ENCODE measurements at places on chromosomes 11 and 22.

- ATAC-seq = no peak
Observed at GRCh38 chr22:35749808-35750207, 32.1 kb downstream of the APOL5 start.

GRCh38 chr22:27682437-27682836 is 119.1 kb downstream of the MN1 start:
- no peak for ATAC-seq

GRCh38 chr11:36131721-36132397 is 157.4 kb downstream of the COMMD9 start:
- no peak for ATAC-seq

- ATAC-seq = peak; percentile 70
Observed at GRCh38 chr11:119509969-119510401, 87.0 kb upstream of the THY1 start.

- peak; percentile 89 for ATAC-seq
Observed at GRCh38 chr11:9263840-9264315, 1.3 kb downstream of the DENND5A start.

DNA sequence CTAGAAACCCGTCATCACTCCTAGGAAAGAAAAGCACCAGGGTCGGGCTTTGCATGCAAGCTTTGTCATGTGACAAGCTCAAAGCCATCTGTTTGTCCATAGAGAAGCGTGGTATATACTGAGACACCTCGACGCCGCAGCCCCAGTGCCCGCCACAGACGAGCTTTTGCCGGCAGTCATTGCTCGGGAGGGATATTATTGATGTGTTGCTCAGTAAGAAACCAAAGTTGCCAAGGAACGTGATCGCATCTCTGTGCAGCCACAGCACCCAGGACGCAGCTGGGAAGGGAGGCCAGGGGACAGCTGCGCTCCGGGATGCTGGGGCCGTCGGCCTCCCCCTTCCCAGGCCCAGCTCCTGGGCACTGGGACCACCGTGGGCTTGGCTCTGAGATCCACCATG is 89.5 kb upstream of the KCNQ1OT1 start:
- ATAC-seq = no peak

DNA sequence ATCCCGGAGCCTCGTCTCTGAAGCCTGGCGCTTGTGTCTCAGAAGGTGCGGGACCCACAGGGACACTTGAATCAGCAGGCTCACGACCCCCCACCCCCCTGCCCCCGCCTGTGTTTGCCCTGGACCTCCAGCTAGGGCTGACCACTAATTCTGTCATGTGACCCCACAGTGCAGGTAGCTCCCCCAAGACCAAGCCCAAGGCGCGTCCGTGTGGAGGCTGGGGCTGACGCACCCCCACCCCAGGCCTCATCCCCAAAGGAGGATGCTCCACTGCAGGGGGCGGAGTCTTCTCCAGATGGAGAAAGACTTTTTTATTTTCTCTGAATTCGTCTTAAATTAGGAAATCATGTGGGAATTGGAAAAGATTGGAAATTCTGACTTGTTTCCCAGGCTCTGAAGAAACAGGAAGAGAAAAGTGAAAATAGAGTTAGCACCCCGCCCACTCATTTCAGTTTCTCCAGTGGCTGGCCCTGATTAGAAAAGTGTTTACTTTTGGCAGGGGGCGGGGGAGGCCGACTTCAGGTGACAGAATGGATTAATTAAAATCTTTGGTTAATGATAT is 1.0 kb upstream of the RELA start:
- peak; percentile 34 for ATAC-seq

DNA sequence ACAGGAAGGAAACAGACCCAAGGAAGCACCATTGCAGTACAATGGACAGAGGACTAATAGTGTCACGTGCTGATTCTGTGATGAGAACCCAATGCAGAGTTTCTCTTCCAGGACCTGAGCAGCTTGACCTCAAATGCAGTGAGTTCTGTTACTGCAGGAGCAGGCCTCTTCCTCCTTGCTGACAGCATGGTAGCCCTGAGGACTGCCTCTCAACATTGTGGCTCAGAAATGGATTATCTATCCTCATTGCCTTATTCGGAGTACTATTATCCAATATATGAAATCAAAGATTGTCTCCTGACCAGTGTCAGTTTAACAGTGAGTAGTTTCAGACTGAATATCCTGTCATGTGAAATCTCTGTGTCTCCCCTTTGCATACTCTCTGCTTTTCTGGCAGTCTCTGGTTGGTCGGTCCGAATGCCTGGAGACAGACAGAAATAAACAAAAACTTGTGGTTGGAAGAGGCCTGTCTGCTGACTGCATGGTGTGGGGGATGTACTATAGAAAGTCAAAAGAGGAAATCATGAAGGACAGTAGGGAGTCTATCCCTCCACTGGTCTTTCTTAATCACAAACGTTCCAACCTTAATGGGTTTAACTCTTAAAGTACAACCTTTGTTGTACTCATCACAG is 6.9 kb upstream of the MS4A14 start:
- no peak for ATAC-seq

DNA sequence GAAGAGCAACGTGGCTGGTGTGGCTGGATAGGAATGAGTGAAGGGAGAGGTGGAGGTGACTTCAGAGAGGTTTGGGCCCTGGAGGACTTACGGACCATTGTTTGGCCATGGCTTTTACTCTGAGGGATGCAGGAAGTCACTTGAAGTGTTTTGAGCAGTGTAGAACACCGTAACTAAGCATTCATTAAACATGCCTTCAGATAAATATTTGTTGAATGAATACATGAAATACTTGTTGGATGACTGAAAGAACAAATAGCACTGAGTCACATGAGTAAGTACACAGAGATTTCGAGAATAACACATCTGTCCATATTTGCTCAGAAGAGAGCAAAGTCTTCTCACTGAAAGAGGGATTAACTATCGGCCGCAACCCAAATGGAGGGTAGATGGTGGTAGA is 182.7 kb upstream of the SNX19 start:
- ATAC-seq = no peak

GRCh38 chr22:45645150-45645525 is 26.5 kb upstream of the ATXN10 start:
- no peak for ATAC-seq

DNA sequence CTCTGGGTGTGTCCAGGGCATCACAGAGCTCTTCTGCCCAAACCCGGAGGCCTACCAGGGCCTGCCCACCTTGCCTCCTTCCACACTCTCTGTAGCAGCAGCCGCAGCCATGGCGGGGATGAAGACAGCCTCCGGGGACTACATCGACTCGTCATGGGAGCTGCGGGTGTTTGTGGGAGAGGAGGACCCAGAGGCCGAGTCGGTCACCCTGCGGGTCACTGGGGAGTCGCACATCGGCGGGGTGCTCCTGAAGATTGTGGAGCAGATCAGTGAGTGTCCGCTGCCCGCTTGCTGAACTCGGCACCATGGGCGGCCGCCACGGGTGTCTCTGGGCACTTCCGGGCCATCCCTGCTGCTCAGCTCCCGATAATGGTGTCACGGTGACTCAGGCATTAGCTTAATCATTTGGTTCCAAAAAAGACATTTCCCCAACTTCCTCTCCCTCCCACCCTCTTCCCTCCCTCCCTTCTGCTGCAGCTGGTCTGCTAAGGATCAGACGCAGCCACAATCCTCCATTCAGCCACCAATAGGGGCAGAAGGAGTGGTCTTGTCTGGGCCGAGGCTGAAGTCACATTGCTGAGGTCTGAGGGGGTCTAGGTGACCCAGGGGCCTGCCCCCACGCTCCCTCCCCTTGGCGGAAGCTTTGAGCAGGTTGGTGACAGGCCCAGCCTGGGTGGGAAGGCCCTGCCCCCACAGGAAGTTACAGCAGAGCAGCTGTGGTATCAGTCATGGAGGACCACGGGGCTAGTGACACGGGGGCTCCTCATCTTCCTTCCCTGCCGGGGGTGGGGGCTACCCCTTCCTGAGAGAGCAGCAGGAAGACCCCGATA is 950 bp downstream of the FERMT3 start:
- ATAC-seq = peak; percentile 85

DNA sequence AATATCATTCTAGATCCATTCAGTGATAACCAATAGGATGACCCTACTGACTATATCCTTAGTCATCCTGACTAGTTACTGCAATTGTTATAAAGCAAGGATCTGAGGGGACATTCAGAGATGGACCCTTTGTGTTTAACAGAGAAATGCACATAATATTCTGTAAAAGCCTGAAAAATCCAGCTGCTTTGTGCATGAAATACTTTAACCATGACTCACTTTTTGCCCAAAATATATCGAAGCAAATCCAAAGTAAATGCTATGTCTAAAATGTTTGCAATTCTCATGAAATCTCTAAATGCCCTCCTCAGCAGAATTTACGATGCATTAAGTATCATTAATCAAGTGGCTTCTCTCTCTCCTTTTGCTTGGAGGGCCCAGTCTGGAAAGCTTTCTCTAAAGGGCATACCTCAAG is 178.8 kb upstream of the MTMR2 start:
- ATAC-seq = no peak

GRCh38 chr11:13376838-13377237 is 86.2 kb downstream of the BTBD10 start:
- no peak for ATAC-seq

DNA sequence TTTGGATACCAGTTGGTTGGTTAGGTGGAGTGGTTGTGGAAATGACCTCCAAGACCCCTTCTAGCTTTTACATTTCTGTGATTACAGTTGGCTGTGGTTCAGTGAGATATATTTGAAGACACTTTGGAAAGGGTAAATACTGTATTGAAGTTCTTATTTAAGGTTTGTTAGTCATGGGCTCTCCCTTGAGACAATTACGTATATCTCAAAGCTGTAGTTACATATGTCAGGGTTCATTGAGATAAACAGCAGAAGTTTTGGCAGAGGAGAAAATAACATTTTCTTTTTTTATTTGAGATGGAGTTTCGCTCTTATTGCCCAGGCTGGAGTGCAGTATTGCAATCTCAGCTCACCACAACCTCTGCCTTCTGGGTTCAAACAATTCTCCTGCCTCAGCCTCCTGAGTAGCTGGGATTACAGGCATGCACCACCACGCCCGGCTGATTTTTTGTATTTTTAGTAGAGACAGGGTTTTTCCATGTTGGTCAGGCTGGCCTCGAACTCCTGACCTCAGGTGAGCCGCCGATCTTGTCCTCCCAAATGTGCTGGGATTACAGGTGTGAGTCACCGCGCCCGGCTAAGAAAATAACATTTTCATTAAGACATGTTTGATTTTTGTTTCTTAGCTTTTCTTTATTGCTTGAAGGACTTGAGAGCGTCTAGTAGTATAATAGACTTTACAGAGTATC is 1.9 kb downstream of the RNF121 start:
- ATAC-seq = no peak

DNA sequence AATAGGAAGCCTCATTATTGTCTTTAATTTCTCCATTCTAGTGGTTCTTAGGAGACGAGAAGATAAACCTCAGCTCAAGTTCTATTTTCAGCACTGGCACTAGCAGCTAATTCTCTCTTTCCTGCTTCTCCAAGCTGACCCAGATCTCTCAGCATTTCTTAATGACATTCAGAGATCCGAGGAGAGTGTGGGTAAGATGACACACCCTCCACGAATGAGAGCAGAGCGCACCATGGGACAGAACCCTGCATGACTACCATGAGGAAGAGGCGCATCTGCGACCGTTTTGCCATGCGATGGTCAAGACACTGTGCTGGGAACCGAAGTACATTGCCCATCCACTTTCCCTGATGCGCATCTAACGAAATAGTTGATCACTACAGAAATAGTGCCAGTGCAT is 241.8 kb downstream of the LARGE1 start:
- no peak for ATAC-seq

- ATAC-seq = peak; percentile 77
Observed at GRCh38 chr11:96293598-96294021, 49.4 kb downstream of the MAML2 start.

- no peak for ATAC-seq
Observed at GRCh38 chr11:57900320-57900719, 123.4 kb upstream of the OR9Q1 start.

DNA sequence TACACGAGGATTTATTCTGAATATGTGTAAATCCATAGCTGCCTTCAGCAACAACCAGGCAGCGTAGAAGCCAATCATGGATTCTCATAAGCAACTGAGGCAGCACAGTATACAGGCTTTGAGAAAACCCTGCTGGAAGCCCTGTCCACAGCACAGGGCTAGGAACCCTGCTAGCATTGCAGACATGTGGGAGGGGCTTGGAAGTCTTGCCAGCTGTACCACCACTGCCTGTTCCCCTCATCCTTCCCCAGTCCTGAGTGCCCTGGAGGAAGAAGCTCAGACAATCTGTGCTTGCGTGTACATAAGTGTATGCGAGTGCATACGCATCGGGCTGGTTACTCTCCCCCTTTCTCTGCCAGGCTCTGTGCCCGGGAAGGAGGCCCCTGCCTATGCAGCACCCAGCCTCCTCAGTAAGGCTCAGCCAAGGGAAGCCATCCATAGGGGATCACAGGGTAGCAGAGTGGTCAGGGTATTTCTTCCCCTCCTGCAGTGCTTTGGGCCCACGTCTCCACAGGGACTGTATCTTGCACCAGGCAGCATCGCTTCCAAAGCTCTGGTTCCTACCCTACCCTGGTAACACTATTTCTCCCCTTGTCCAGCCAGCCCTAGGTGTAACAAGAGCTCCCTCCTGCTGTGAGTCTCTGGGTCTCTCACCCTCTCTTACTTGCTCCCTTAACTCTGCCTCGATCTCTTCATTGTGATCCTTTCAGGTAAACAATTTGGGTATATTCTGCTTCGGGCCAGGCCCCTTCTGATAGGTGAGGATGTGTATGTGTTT is 90.5 kb downstream of the GALNT18 start:
- ATAC-seq = no peak

GRCh38 chr11:76666408-76666807 is 4.1 kb downstream of the LRRC32 start:
- peak; percentile 21 for ATAC-seq

DNA sequence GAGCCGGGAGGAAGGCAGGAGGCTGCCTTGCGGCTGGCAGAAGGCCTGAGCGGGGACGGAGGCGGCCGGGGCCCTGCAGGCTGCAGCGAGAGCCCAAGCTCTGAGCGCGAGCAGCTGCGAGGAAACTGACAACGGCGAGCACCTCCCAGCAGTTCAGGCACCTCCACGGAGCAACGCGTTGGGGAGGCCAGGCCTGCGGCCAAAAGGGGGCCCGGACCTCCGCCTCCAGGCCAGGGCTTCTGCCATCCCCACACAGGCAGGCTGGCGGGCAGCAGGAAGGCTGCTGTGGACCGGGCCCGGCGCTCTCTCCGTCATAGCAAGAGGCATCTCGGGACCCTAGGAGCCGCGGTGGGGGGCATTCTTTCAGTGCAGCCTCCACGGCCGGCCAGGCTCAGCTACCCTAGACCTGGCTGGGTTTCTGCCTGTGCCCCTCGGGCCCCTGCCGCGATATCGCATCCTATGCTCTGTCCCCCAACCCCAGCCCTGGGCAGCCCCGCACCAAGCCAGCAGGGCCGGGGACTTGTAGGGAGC is 22.9 kb upstream of the SLC22A12 start:
- no peak for ATAC-seq

GRCh38 chr22:42649246-42650099 is at the start of gene CYB5R3:
Gene CYB5R3 (minus strand): TSS chr22:42649392. CDS start chr22:42649315, 77 bp downstream.
- peak; percentile 79 for ATAC-seq

- no peak for ATAC-seq
Observed at GRCh38 chr22:46794491-46794890, 32.0 kb downstream of the TBC1D22A start.
